ENCODE measurements at places on chromosomes 3 and 15. TPM values are rescaled to one million over a fixed set of nuclear protein-coding genes. Genes with fewer than 3 reads are reported as not detected.

ADAMTSL3 gene
- 11.9 TPM for total RNA-seq

- DNase-seq = no peak
Measured at GRCh38 chr15:26182441-26182840, 319.3 kb upstream of the ATP10A start.

TMEM108 gene
- total RNA-seq = 2.4 TPM

TSEN2 gene
- total RNA-seq = 22.5 TPM

DNA sequence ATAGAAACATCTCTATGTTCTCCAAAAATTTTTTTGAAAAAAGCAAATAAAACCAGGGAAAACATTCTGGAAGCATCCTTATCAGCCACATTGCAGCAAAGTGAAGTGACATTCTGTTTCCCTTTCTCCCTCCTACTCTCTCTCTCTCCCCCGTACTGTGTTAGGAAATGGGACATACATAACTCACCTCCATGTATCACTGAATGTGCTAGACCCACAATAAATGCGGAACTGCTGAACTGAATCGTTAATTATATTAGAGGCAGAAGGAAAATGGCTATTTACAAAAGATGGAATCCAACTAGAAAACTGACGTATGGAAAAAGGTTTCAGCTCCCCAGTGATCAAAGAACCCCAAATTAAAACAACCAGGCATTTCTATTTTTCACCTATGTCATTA, 129.8 kb downstream of the MINAR1 start:
- no peak for DNase-seq

Measured in left ventricle myocardium inferior (tissue), 1 donor.